Epithelial cell of proximal tubule (primary cell): ENCODE measurements at places on chromosomes 5 and 9.

DNA sequence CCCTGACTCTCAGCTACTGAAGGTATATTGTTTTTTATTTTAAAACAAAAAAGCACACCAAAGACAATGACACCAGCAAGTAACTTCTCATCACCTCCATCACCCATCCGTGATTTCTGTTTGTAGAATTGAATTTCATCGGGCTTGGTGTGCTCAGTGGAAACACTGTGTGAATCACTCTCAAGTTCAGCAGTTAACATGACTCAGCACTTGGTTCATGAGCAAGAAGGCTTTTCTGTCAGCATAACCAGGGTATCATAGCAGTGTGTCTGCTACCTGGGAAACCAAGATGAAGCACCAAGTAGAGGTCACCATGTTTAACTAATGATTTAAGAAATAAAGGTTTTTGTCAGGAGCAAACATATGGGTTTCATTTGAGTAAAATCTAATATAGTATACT, 123.7 kb downstream of the INSYN2B start:
- DNase-seq, result peak; percentile 68

DNA sequence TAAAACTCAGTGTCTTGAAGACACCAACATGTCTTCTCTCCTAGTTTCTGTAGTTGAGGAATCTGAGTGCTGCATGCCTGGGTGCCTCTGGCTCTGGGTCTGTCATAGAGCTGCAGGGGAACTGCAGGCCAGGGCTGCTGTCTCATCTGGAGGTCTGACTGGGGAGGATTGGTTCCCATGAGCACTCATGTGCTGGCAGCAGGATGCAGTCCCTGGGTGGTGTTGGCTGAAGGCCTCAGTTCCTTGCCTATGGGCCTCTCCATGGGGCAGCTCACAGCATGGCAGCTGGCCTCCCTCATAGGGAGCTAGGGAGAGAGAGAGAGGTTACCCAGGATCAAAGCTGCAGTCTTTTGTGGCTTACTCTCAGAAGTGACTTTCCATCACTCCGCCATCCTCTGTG, 22.6 kb downstream of the UBE2QL1 start:
- no peak for DNase-seq

DNA sequence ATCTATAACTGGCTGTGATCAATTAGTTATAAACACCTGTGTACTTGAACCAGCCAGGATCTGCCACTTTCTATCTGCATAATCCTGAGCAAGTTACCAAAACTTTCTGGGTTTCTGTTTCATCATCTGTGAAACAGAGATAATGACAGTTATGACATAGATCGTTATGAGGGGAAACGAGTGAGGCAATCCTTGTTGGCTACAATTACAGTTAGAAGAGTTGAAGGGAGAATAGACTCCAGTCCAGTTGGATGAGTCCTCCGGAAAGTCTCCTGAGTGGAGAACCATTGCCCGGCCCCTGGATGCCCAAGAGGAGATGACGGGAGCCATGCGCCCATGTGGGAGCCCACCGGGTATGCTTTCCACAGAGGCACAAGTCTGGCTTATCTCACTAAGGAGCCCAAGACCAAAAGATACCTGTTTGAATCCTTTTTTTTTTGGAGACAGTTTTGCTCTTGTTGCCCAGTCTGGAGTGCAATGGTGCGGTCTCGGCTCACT, 4.5 kb downstream of the PDE6A start:
- DNase-seq, result no peak

DNA sequence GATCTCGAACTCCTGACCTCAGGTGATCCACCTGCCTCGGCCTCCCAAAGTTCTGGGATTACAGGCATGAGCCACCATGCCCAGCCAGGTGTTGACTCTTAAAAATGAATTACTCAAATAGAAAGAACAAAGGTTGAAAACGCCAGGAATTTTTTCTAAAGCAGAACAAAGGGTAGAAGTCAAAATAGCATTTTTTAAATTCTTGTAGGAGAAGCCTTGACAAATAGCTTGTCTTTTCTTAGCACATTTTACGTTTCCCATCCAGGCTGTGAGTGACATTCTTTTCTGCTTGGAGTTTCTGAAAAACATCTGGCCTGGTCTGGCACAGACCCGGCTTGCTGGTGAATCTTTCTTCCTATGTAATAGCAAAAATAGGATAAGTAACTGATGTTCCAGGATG, 169.4 kb upstream of the ZNF462 start:
- no peak for DNase-seq

DNA sequence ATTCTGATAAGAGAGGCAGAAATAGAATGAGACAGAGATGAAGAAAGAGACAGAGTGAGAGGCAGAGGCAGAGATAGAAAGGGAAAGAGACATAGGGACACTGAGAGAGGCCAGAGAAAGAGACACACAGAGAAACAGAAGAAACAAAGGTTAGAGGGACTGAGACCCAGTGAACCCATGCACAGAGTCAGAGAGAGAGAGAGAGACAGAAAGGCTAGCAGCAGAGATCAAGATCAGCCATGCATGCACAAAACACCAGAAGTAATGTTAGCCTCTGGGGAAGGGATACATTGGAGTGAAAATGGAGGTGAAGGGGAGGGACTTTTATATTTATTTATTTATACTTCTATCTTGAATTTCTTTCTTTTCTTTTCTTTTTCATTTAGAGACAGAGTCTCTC, 14.1 kb upstream of the SPARC start:
- no peak for DNase-seq

GRCh38 chr5:92635001-92635461, 946.0 kb downstream of the NR2F1-AS1 start:
- no peak for DNase-seq

DNA sequence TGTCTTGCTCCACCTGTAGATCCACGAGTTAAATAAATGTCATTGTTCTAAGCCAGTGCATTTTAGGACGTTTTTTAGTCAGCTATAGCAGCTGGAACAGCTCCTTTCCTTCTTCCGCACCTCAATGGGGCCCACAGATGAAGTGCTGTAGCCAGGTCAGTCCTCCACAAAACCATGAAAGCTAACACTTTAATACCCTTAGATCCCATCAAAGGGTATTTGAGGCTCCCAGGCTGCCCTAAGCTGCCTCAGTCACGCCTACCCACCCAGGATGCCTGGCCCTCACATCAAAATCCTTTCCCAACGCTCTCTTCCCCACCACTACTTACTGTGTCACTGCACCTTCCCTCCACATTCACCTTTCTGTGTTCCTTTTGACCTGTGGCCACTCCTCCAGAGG, 44.1 kb upstream of the ACO1 start:
- no peak for DNase-seq

- DNase-seq, result no peak
These were observed 227.5 kb downstream of the PIK3R1 start for GRCh38 chr5:68443091-68443490.

DNA sequence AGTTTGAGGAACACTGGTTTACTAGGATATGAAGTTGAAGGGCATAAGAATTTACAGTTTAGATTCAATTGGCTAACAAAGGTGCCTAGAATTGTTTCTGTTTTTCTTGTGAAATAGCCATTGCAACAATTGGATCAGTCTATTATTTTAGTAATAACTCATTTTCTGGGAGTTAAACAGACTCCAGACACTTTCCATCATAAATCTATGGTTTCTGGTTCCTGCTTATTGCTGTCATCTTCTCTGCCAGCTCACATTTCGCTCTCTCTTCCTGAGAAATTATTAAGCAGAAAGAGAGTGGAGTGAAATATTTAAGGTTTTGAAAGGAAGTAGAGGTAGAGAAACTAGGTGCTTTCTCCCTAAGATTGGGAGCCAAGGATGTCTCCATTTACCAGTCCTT, 165.1 kb upstream of the PRR16 start:
- DNase-seq, result no peak

GRCh38 chr9:37508135-37508833, 22.5 kb downstream of the POLR1E start:
- DNase-seq, result no peak

GRCh38 chr9:81656004-81656403, 33.3 kb downstream of the TLE1 start:
- DNase-seq, result no peak

DNA sequence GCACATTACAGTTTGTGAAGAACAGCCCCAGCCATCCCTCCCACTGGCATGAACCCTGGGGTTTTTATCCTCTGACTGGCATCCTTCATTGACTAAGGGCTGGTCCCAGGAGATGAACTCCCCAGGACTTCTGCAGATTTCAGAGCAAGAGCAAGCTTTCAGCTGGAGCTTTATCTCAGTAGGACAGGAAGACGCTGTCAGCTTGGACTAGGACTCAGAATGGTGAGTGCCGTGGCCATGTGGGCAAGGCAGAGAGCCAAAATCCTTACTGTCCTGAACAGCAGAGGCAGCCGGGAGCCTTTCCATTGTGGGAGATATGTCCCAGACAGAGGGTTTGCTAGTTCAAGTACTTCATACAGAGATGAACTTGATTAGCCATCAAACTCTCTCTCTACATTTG, 3.2 kb upstream of the ACOT12 start:
- DNase-seq, result no peak

- no peak for DNase-seq
These were observed 72.7 kb upstream of the IFNE start for GRCh38 chr9:21554813-21555212.

DNA sequence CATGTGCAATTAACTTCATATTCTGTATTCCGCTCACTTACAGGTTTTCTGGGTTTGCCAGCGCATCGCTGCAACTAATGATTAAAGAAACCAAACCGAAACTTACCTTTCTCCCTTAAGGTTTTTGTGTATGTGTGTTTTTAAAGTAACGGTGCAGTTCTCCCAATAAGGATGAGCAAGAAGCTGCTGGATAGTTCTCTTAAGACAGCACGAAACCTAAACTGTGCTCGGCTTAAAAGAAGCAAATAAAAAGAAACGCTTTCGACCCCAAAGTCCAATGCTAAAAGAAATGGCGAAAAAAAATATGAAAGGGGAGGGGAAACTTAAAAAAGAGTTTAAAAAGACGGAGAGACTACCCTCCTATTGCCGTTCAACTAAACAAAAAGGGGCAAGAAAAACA, 340 bp downstream of the ELAVL2 start:
- no peak for DNase-seq

GRCh38 chr9:76023715-76024195, 133.3 kb downstream of the PCSK5 start:
- no peak for DNase-seq

DNA sequence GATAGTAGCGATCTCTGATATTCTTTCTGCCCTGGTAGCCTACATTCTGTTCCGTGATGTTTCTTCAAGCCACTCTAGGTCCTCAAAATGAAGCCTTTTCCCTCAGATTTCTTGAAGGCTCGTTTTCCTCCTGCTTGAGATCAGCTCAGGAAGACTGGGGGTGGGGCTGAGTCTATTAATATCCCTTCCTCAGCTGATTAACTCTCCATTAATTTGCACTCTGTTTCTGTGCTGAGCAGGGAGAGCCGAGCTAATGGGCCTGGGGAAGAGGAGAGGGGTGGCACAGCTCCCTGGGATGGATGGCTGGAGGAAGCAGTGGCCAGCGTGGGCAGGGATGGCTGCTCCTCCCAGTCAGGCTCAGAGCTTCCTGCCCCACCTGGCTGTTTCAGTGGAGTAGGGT, 93.3 kb downstream of the PPARGC1B start:
- DNase-seq, result no peak

GRCh38 chr9:137427454-137428310, 4.5 kb downstream of the NOXA1 start:
- no peak for DNase-seq

DNA sequence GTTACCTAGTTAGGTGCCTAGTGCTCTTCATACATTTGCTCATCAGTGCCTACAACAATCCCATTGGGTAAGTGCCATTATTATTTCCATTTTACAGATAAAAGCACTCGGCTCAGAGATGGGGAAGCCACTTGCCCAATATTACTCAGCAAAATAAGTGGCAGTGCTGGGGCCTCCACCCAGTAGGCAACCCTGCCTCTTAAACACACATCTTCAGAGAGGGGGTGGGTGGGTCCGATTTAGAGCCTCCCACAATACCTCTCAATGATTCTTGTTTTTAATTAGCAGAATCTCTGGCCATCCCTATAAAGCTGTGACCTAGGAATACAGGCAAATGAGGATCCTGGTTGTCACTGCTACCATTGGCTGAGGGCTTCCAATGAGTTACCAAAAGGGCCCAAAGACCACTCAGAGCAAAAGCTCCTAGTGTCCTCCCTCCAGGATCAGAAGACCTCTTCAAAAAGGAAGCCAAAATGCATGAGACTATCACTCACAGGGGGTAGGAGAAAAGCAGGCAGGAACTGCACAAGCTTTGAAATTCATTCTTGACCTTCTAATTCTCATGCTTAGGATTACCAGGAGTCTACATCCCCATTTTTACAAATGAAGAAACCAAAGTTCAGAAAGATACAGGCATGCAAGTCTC, 36.1 kb upstream of the UBE2D2 start:
- no peak for DNase-seq

GRCh38 chr5:31823472-31823871, 184.5 kb downstream of the PDZD2 start:
- no peak for DNase-seq

- DNase-seq, result no peak
These were observed 752.8 kb upstream of the ADAMTS16 start for GRCh38 chr5:4387290-4387689.

DNA sequence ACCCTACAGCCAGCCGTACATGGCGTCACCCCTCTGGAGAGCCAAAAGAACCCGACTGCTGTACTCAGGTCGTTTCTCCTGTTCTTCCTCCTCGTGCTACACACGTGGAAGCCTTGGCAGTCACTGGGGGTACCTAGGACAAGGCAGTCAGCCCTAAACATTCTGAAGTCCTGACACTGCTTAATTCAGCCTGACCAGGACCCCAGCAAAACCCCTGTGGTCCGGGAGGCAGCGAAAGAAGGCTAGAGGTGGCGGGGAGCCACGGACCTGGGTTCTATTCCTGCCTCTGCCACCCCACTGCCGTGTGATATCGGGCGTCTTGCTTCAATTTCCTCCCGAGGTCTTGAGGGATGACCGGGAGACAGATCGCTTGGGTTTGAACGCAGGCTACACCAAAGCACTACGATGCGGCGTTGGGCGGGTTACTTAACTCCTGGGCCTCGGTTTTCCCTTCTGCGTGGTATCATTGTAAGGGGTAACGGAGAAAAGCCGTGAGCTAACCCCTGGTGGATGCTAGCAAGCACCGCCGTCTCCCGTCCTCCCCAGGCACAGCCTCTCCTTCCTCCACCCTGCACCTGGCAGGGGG, 429 bp upstream of the ARL10 start:
- no peak for DNase-seq
